ENCODE measurements at places on chromosomes 3 and 15. TPM values are rescaled to one million over a fixed set of nuclear protein-coding genes. Genes with fewer than 3 reads are reported as not detected.

PTH1R gene
- total RNA-seq = 4.2 TPM

SLC12A1 gene
- 5.8 TPM for total RNA-seq

RLBP1 gene
- total RNA-seq = 0.69 TPM

KNL1 gene
- total RNA-seq = 12.0 TPM

THSD4 gene
- 4.6 TPM for total RNA-seq

SV2B gene
- total RNA-seq = 30.2 TPM

AADACL2 gene
- total RNA-seq = not detected

CKMT1A gene
- total RNA-seq = 19.6 TPM

CASR gene
- total RNA-seq = 0.69 TPM

KIF15 gene
- total RNA-seq = 13.4 TPM

CCR5 gene
- total RNA-seq = not detected

RTF1 gene
- 58.1 TPM for total RNA-seq

MCF2L2 gene
- total RNA-seq = 60.9 TPM

GOLGA8G gene
- not detected for total RNA-seq

COL6A5 gene
- 0.69 TPM for total RNA-seq

ARPP21 gene
- total RNA-seq = 310 TPM

PLCL2 gene
- total RNA-seq = 112 TPM

ISLR gene
- 14.5 TPM for total RNA-seq

FOXB1 gene
- 2.1 TPM for total RNA-seq

CAV3 gene
- total RNA-seq = not detected

INSYN1 gene
- total RNA-seq = 36.0 TPM

OSTN gene
- 0.92 TPM for total RNA-seq

STARD5 gene
- total RNA-seq = 1.2 TPM

PPM1L gene
- total RNA-seq = 78.7 TPM

FOXP1 gene
- total RNA-seq = 178 TPM

GP9 gene
- not detected for total RNA-seq

WDR82 gene
- total RNA-seq = 162 TPM
